Naive thymus-derived CD4-positive, alpha-beta T cell (primary cell): ENCODE measurements at places on chromosomes 1 and 21. TPM values are rescaled to one million over a fixed set of nuclear protein-coding genes. Genes with fewer than 3 reads are reported as not detected.

DNA sequence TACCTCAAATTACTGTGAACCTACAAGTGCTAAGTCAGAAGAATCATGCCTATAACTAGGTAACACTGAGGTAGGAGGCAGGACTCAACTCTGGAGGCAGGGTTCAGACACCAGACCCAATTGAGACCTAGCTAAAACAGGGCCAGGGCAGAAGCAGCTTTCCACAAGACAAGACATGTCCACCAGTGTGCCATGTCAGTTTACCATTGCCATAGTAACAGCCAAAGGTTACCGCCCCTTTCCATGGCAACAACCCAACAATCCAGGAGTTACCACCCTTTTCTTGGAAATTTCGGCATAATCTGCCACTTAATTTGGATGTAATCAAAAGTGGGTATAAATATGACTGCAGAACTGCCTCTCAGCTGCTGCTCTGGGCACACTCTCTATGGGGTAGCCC, 432.3 kb downstream of the DPYD start:
- no peak overlapping the region for H3K4me3 ChIP-seq
- no peak for DNase-seq
- no peaks in the 10 kb centered on the region for H3K4me1 ChIP-seq
- H3K27ac ChIP-seq: no peak overlapping the region
- no peaks in the 10 kb centered on the region for H3K36me3 ChIP-seq
- no peaks in the 10 kb centered on the region for H3K27me3 ChIP-seq

DNA sequence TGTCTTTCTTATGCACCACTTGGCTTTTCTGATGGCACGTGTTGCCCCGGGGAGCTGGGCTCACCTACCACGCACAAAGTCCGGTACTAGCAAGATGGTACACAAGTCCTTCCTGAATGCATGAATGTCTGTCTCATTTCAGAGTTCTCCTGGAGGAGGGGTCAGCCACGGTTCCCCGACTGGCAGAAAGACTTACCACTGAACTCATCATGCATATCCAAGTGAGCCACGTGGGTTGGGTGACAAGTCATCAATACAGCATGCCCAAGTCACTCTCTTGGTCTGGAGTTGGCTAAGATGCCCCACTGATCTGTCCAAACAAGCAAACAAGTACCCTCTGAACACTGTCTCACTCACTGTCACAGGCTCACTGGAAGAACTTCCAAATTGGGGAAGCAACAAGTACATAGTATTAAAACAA, 28.6 kb upstream of the MX1 start:
- no peaks in the 10 kb centered on the region for H3K4me1 ChIP-seq
- no peaks in the 10 kb centered on the region for H3K27me3 ChIP-seq
- H3K27ac ChIP-seq: no peak overlapping the region
- peaks cover 7% of the 10 kb centered on the region for H3K36me3 ChIP-seq
- DNase-seq: no peak

DNA sequence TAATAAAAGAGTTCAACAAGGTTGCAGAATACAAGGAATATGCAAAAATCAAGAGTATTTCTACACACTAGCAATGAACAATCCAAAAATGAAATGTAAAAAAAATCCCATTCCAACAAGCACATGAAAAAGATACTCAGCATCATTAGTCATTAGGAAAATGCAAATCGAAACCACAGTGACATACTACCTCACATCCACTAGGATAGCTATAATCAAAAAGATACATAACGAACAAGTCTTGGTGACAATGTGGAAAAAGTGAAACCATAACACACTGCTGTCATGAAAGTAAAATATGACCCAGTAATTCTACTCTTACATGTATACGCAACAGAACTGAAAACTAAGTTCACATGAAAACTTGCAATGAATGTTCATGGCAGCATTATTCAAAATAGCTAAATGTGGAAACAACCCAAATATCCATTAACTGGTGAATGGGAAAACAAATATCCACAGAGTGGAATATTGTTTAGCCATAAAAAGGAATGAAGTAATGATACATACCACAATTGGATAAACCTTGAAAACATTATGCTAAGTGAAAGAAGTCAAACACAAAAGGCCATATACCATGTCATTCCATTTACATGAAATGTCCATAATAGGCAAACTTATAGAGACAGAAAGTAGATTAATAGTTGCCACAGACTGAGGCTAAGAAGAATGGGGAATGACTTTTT, 34.3 kb downstream of the PIK3R3 start:
- H3K27ac ChIP-seq: no peak overlapping the region
- H3K4me3 ChIP-seq: no peak overlapping the region
- no peaks in the 10 kb centered on the region for H3K36me3 ChIP-seq
- no peaks in the 10 kb centered on the region for H3K27me3 ChIP-seq
- H3K4me1 ChIP-seq: no peaks in the 10 kb centered on the region

- H3K27ac ChIP-seq: no peak overlapping the region
- no peak overlapping the region for H3K4me3 ChIP-seq
- DNase-seq: no peak
- H3K4me1 ChIP-seq: no peaks in the 10 kb centered on the region
- no peaks in the 10 kb centered on the region for H3K27me3 ChIP-seq
Observed at GRCh38 chr1:11707621-11708276, 16.2 kb downstream of the DRAXIN start.

DNA sequence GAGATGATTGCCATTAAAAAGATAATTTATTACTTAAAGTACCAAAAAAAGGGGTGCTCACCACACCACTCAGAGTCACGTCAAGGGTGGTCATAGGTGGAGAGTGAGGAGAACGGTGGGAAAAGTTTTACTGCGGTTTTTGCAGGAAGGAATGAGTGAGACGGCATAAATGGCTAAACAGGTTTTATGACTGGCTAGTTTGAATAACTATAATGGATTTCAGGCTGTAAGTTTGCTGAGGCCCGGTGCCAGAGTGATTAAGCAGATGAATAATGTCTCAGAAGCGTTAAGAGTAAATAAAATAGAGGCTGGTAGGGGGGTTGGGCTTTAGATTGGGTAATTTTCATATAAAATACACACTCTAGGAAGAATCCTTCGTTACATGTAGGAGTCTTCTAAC, 1337.8 kb downstream of the AMY1C start:
- H3K27me3 ChIP-seq: no peaks in the 10 kb centered on the region
- H3K36me3 ChIP-seq: no peaks in the 10 kb centered on the region
- no peak overlapping the region for H3K4me3 ChIP-seq

GRCh38 chr1:207027206-207027777, 5.3 kb downstream of the C1orf116 start:
- H3K36me3 ChIP-seq: no peaks in the 10 kb centered on the region
- no peaks in the 10 kb centered on the region for H3K27me3 ChIP-seq

GRCh38 chr1:173176246-173176645, 30.9 kb downstream of the TNFSF4 start:
- DNase-seq: no peak
- no peaks in the 10 kb centered on the region for H3K27me3 ChIP-seq
- no peak overlapping the region for H3K27ac ChIP-seq
- no peaks in the 10 kb centered on the region for H3K36me3 ChIP-seq
- H3K4me3 ChIP-seq: no peak overlapping the region

GRCh38 chr21:44074315-44074958, 32.8 kb upstream of the PWP2 start:
- no peak overlapping the region for H3K4me3 ChIP-seq
- no peaks in the 10 kb centered on the region for H3K27me3 ChIP-seq
- peaks cover 15% of the 10 kb centered on the region for H3K36me3 ChIP-seq
- H3K4me1 ChIP-seq: no peaks in the 10 kb centered on the region

GRCh38 chr1:116504308-116505156, 66.3 kb downstream of the CD58 start:
- peaks cover 49% of the 10 kb centered on the region for H3K4me1 ChIP-seq
- no peaks in the 10 kb centered on the region for H3K36me3 ChIP-seq
- peak; percentile 57 for DNase-seq
- H3K4me3 ChIP-seq: peak overlapping the region; percentile 1

GRCh38 chr1:18282851-18283600, 175.4 kb downstream of the IGSF21 start:
- no peaks in the 10 kb centered on the region for H3K36me3 ChIP-seq
- DNase-seq: no peak
- H3K4me1 ChIP-seq: no peaks in the 10 kb centered on the region

GRCh38 chr21:36966821-36967768, 626 bp upstream of the HLCS start:
- no peaks in the 10 kb centered on the region for H3K4me1 ChIP-seq
- H3K36me3 ChIP-seq: no peaks in the 10 kb centered on the region
- H3K4me3 ChIP-seq: peak overlapping the region; percentile 47
- DNase-seq: no peak
- no peaks in the 10 kb centered on the region for H3K27me3 ChIP-seq

GRCh38 chr1:173014160-173014559, 36.6 kb downstream of the TNFSF18 start:
- no peaks in the 10 kb centered on the region for H3K4me1 ChIP-seq
- no peak for DNase-seq
- H3K36me3 ChIP-seq: no peaks in the 10 kb centered on the region
- no peak overlapping the region for H3K27ac ChIP-seq
- H3K4me3 ChIP-seq: no peak overlapping the region

DNA sequence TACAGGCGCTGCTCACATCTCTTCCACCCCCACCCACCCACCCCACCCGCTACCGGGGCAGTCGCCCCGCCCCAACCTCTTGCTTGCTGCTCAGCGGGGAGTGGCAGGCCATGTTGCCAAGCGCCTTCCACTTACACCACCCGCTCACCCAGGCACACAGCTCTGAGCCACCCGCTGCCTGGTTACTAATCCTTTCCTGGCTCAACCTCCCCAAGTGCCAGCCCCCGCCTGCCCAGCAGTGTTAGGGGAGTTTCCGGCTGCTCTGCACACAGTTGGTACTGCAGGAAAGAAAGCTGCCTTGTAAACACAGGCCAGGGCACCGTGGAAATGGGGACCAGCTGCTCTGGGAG, 56.2 kb downstream of the LACTBL1 start:
- H3K27me3 ChIP-seq: no peaks in the 10 kb centered on the region
- no peak for DNase-seq
- H3K27ac ChIP-seq: no peak overlapping the region
- no peaks in the 10 kb centered on the region for H3K36me3 ChIP-seq
- no peaks in the 10 kb centered on the region for H3K4me1 ChIP-seq

GRCh38 chr1:56025942-56026341, 553.4 kb downstream of the PLPP3 start:
- DNase-seq: no peak

- DNase-seq: no peak
- no peaks in the 10 kb centered on the region for H3K36me3 ChIP-seq
- no peak overlapping the region for H3K27ac ChIP-seq
- no peaks in the 10 kb centered on the region for H3K27me3 ChIP-seq
Observed at GRCh38 chr1:24752305-24752704, 7.1 kb downstream of the CLIC4 start.

DNA sequence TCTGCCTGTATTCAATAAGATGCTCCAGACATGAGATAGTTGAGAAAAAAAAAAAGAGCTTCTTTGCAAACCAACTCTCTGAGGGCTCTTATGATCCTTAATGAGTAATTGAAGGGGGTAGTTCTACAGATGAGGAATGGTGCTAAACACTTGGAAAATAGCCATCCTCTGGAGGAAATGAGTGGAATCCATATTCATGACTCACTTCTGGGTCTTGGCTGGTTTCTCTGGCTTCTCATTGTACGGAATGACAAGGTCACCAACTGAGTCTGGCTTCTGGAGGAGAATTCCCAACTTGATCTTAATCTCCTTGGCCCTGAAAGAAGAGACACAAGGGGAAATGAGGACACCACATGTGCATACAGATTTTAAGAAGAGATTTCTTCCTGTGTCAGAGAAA, 34.7 kb downstream of the RGS5 start:
- no peaks in the 10 kb centered on the region for H3K27me3 ChIP-seq
- H3K4me3 ChIP-seq: no peak overlapping the region
- no peaks in the 10 kb centered on the region for H3K36me3 ChIP-seq
- H3K27ac ChIP-seq: no peak overlapping the region

- DNase-seq: no peak
- H3K4me3 ChIP-seq: no peak overlapping the region
- H3K27ac ChIP-seq: no peak overlapping the region
- no peaks in the 10 kb centered on the region for H3K36me3 ChIP-seq
Observed at GRCh38 chr1:27237112-27237511, 2.7 kb downstream of the WDTC1 start.

The LAMB3 gene
- total RNA-seq: 2.3 and 3.7 TPM in 2 replicates

The ZBTB40 gene
- total RNA-seq: 20.6 and 23.1 TPM in 2 replicates

The SHC1 gene
- total RNA-seq: 71.0 TPM

The IGSF9 gene
- total RNA-seq: not detected

The RXFP4 gene
- not detected for total RNA-seq

The COL6A1 gene
- 10.2 TPM for total RNA-seq

The S100A10 gene
- total RNA-seq: 139 TPM

The DCST1 gene
- 0.42 TPM for total RNA-seq

The MYOM3 gene
- total RNA-seq: not detected
